Activated T-helper 1 cell treated with Interleukin-2 at 50 U/mL for 16 hours (primary cell): ENCODE measurements at places on chromosomes 16 and 17.

DNA sequence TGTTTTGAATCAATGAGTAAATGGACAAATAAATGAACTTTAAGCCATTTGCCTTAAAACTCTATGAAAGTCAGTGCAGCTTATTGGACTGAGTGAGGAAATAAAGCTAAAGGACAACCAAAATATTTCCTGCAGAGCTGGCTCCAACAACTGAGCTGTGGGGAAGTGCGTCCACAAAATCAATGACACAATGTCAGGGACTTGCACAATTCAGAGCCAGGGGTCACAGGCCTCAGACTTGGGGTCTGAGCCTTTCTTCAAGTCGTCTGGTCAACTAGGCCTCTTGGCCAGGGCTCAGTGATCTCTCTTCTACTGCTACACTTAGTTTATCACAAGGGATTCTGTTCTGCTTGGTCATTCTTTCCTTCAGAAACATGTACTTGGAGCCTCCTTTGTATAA is 26.2 kb upstream of the RHBDL3 start:
- no peak for DNase-seq

DNA sequence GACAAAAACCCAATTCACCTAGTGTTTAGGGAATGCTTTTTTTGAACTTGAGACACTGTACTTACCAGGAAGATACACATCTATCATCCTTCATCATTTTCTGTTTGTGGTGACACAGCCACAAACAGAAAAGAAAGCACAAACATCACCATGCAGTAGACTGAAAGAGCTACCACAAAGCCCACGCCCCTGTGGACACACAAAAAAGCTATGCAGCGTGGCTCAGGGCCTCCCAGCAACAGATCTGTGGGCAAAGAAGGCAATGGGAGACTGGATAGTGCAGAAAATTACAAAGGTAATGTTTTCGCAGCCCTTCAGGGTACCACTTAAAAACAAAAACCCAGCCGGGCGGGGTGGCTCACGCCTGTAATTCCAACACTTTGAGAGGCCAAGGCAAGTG is 9.6 kb downstream of the COTL1 start:
- no peak for DNase-seq

DNA sequence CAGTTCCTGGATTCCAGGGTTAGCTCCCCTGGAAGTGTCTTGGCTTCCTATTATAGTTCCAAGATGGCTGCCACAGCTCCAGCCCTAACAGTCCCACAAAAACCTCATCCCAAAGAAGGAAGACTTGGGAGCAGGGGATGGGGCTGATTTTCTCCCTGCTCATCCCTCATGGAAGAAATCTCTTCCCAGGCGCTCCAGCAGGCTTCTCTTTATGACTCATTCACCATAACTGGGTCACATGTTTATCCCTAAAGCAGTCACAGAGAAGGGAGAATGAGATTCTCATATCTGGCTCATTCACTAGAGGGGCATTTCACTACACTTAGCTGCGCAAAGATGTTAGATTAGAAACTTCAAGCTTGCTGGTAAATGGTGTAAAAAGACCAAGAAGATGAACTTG is 206.5 kb upstream of the IRX3 start:
- DNase-seq: no peak

DNA sequence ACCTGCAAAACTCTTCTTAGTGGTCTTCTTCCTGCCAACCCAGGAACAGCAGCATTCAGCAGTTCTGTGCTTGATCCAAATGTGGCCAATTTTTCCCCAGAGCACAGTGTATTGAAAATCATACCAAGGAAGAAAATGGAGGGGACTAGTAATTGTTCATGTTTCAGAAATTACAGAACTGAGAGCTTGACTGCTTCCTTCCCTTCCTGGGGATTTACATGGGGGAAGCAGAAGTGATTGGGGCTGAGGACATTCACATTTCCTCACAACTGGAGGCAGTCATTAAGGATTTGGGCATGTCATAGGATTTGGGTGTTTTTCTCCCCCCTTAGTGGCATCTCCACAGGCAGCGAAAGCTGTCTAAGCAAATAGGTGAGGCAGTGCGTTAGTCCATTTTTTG is 19.7 kb downstream of the CIITA start:
- no peak for DNase-seq

DNA sequence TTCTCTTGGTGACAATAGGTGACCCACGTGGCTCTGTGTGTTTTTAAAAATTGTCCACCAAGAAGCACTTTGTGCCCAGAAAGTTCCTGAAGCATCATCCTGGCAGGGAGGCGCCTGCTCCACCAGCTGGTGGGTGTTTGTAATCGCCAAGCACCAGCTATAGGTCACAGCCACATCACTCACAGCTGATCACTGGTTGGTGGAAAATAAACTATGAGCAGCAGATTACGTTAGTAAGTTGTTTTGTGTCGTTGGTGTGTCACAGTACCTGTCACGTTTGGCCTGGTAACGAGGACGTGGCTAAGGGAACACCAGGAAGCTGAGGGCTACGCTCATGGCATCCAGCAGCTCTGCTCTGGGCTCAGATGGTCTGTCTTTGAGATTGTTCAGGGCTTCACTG is 10.1 kb downstream of the MRM3 start:
- no peak for DNase-seq

GRCh38 chr17:17797119-17797809 is 39.5 kb downstream of the SREBF1 start:
- no peak for DNase-seq

DNA sequence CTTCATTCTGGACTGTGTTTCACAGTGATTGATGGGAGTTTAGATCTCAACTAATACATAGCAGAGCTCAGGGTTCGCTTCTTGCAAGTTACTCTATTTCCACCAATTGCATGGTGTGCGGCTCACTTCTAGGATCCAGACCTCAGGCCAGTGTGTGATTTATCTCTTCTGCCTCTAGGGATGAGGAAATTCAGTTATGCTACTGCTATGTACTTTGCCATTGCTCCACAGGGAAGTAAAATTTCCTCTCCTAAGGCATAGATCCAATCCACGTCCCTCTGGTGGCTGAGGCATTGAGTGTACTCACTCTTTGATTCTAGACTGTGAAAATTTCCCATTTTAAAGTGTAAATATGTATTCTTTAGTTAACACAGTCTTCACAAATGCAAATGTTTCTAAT is 214.1 kb downstream of the HS3ST3B1 start:
- no peak for DNase-seq

- no peak for DNase-seq
Measured at GRCh38 chr17:43966276-43966675, 12.5 kb upstream of the PYY start.

- no peak for DNase-seq
Measured at GRCh38 chr16:1902547-1903219, 15.5 kb downstream of the HS3ST6 start.

DNA sequence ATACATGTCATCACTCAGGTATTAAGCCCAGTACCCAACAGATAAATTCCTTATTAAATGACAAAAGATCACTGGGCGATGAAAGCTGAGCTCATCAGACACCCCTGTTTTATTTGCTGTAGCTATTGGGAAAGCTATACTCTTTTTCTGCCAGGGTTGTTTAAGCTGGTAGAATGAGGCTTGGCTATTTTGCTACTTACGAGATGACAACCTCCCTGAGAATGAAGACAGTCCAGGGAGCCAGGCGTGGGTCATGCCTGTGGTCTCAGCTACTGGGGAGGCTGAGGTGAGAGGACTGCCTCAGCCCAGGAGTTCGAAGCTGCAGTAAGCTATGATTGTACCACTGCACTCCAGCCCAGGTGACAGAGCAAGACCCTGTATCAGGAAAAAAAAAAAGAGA is 4.3 kb upstream of the SH2B1 start:
- no peak for DNase-seq

- peak; percentile 39 for DNase-seq
Measured at GRCh38 chr16:87765473-87765775, 362 bp downstream of the KLHDC4 start.

GRCh38 chr16:6853565-6853964 is 479.1 kb upstream of the RBFOX1 start:
- DNase-seq: no peak

DNA sequence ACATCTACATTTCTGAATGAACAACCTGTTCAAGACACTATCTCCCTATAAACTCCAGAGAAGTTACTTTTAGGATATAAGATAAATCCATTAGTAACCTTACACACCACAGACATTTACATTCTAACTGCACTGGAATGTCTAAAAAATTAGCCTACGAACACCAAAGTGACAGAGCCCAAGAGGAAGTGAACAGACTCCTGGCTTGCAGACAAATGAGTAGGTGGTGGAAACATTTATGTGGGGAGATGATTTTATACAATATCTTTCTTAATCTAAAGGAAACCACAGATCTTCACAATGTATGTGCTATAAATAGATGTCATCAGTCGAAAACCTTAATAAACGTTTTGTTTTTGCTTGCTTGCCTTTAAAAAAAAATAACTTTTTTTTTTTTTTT is 18.8 kb downstream of the ZNF652 start:
- no peak for DNase-seq

DNA sequence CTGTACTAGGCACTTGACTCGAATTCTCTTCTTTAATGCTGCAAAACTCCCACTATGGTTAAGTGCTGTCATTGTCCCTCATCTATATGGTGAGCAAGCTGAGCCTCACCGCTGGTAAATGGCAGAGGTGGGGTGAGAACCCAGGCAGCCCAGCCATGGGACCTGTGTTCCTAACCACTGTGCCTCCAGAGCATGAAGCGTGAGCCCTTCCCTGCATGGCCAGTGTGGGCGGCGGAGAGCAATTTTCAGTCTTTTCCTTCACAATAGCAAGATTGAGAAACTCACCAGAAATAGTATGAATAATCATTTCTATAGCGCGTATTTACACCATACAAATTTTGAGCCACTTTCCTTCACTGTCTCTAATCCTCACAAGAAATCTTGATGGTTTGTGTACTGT is 9.2 kb downstream of the BFAR start:
- no peak for DNase-seq

DNA sequence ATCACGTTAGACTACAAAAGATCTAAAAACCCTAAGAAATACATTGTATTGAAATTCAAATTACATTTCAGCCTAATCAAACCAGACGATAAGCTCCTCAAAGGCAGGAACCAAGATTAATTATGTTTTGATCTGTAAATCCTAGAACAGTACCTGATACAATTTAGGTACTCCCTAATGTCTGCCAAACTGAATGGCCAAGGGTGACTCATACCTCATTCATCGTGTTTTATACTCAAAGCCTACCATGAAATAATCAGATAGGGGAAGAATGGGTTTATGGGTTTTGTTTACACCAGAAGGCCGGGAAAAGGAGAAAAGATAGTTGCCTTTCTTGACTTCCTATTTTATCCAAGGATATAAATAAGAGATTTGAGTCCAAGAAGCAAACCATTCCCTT is 19.3 kb downstream of the MMD start:
- no peak for DNase-seq

DNA sequence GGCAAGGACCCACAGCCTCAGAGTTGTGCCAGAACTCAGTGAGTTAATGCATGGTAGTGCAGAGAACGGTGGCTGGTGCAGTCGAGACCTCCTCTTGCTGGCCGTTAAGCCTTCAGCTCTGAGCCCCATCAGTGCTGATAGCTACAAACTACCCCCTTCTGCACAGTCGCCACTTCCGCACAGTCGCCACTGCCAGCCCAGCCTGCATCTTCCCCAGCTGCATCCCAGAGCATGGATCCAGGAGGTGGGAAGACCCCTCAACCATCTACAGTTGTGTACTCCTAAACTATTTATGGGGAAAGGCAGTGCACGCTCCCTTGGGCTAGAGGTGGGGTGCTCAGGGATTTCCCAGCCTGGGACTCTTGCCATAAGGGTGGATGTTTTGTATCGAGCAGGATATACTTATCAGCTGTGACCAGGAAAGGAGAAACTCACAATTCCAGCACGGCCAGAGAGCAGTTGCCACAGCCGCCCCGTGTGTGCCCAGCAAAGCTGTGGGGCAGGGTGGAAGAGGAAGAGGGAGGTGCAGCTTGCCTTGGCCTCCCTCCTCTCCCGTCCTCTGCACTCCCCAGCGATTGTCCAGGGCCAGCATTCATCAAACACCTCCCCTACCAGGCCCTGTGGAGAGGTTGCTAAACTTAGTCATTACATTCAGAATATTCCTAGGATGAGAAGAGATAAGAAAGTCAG is 49.5 kb upstream of the CMIP start:
- no peak for DNase-seq

DNA sequence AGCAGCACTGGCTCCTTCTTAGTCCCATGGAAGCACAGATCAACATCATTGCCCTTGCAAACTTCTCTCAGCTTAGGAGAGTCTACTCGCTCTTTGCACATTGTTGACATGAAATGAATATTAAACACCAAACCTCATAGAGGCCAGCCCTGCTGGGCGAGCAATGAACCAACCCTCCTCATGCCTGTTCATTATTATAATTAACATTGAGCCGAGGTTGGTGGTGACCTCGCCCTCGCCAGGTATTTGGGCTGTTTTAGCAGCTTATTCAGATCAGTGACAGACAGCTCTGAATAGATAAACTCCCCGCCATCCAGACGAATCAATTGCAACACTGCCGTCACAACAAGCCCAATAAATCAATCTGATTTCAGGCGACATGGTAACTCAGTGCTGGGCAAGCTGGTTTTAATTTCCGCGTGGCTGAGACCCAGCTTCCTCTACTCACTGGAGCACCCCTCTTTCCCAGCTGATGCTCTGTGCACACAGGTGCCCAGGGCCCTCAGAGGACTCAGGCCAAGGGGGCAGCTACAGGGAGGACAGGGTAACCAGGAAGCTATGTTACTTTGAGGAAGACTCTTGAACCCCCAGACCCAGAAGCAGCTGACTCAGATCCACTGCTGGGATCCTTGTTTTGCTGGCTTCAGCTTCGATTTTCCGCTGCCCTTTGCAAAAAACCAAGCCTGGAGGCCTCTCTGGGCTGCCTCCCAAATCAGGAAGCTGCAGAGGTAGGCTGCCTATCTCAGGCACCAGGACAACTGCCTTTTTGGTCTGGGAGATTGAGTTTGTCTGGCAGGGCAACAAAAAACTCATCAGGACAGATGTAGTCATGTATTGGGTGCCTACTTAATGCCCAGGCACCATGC is 10.7 kb upstream of the SEZ6 start:
- no peak for DNase-seq

- DNase-seq: no peak
Measured at GRCh38 chr16:68033101-68033500, 10.0 kb downstream of the DUS2 start.

GRCh38 chr17:19619705-19620325 is 28.7 kb upstream of the ALDH3A2 start:
- DNase-seq: no peak

GRCh38 chr16:83717814-83718213 is 90.0 kb upstream of the HSBP1 start:
- no peak for DNase-seq

- no peak for DNase-seq
Measured at GRCh38 chr17:13400491-13400890, 201.2 kb downstream of the HS3ST3A1 start.

GRCh38 chr17:27848931-27849330 is 44.2 kb downstream of the LYRM9 start:
- DNase-seq: no peak

DNA sequence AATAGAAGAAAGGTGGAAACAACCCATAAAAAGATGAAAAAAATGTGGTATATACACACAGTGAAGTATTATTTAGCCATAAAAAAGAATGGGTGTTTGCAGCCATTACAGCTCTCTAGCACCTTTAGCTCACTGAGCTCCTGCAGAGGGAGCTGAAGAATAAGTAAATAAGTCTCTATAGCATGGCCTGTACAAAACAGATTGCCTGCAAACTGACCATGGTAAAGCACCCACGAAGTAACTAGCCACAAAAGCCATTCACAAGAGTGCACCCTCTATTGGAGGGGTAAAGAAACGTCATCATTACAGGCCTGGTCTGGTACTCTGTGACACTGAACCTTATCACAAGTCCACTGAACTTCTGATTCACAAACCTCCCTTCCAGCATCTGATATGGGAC is 76.3 kb downstream of the USP32 start:
- no peak for DNase-seq
